ENCODE measurements at places on chromosomes 2 and 18.

DNA sequence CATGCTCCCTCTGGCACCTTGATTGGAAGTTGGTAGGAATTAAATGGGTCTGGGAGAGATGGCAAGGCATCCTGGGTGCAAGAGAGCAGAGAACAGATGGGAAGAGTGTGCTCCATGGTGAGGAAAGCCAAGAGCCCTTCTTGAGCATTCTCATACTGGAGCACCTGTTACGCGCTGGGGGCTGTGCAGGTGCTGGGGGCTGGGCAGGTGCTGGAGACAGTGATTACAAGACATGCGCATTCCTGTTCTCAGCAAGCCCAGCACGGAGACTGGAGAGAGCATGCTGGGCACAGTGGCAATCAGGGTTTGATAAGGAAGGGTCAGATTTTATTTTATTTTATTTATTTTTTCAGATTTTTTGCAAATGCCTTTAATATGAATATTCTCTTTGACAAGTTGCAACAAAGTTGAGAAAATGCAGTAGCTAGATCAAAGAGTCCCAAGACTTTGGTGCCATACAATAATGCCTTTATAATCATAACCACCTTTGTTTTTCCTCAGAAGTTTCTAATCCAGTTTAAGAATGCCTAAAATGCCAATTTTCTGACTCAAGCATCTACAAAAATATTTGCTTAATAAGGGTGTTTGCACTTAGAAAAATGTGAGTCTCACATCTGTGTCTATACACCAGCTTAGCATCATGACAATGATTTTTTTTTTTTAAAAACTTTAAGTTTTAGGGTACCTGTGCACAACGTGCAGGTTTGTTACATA lies 193.3 kb downstream of the RNF152 start:
- no peak for DNase-seq

DNA sequence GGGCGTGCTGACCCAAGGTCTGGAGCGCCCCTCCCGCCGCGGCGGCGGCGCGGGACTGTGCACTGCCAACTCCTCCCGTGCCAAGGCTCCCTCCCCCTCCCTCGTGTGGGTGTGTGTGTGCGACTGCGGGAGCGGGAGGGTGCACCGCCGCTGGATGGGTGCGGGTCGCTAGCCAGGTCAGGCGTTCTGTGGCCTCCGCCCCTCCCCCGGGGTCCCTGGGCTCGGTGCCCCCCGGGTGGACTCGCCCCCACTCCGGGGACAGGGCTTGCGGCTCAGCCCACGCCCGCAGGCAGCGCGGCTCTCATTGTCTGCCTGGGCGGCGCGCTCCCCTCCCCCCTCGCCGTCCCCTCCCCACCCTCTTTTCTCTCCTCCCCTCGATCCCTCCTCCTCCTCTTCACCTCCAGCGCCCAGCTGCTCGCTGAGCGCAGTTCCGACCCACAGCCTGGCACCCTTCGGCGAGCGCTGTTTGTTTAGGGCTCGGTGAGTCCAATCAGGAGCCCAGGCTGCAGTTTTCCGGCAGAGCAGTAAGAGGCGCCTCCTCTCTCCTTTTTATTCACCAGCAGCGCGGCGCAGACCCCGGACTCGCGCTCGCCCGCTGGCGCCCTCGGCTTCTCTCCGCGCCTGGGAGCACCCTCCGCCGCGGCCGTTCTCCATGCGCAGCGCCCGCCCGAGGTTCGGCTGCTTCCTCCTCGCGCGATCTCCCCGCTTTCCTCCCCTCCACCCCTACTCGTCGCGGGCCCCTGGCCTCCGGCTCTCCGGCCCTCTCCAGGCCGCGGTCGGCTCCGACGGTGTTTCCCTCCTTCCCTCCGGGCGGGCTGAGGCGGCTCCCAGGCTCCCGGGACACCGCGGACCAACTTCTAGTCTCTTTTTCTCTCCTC lies at the start of gene GATA6:
Gene GATA6, plus strand, starts transcription at position 579 of the 878 bp plus-strand sequence. CDS start 1,556 bp downstream, outside the sequence.
- no peak for DNase-seq

DNA sequence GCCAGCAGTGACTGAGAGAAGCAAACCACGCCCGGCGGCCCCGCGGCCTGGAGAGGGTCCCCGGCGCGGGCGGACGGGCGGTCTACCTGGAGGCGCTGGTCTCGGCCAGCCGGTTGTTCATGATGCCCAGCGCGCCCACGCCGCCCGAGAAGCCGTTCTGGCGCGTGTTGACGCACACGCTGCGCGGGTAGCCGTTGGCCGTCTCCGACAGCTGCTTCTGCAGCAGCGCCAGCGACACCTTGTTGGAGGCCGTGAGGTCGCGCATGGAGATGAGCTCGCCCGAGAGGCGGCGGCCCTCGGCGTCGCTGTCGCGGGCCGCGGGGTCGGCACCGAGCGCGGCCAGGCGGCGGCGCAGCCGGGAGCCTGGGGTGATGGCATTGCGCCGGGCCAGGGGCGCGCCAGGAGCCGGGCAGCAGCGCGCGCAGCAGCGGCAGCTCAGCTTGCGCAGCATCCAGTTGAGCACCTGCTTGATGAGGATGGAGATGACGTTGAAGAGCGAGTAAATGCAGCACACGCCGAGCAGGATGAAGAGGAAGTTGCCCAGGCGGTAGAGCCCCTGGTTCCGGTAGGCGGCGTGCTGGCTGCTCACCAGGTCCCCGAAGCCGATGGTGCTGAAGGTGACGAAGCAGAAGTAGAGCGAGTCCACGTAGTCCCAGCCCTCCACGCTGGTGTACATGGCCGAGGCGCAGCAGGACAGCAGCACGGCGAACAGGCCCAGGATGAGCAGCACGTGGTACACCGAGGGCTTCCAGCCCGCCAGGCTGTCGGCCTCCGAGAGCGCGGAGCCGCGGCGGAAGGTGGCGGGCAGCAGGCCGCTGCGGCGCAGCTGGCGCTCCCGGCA lies 118.1 kb downstream of the MSH2 start:
- DNase-seq = peak; percentile 55

GRCh38 chr2:207235621-207236020 lies 69.9 kb upstream of the KLF7 start:
- no peak for DNase-seq

GRCh38 chr2:233847248-233847898 lies 7.0 kb downstream of the HJURP start:
- no peak for DNase-seq

- no peak for DNase-seq
Observed at GRCh38 chr2:231522418-231523180, 7.6 kb downstream of the NMUR1 start.

GRCh38 chr2:23510471-23510870 lies 125.5 kb downstream of the KLHL29 start:
- no peak for DNase-seq

DNA sequence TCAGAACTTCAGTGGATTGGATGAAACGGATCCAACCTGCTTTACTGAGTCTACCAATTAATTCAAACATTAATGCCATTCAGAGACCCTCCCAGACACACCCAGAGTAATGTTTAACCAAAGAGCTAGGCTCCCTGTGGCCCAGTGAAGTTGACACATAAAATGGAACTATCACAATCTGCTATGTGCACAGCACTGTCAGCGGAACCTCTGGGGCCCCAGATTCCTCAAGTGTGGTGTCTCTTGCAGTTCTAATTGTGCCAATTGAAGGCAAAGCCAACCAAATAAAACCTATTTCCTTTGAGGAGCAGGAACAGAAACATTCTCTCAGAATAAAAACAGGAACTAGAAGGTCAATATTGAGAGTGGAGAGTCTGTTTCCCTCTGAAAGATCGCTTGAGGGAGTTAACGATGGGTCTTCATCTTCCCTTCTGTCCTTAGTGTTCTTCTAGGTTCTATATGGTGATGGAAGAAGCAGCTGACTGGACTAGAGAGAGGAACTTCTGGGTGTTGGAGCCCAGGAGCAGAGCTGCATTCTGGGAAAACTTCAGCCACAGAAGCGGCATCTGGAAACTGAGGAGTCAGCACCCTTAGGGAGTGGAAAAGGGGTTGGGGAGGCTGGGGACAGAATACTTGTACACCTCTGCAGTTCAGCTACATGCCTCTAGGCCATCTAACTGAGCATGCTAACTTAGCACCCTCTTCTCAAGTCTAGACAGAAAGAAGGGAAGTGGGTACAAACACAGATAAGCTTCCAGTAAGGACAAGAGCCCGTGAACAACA lies 174.4 kb upstream of the FBXO11 start:
- DNase-seq = no peak

- DNase-seq = no peak
Observed at GRCh38 chr18:73979742-73980141, 167.9 kb downstream of the FBXO15 start.

DNA sequence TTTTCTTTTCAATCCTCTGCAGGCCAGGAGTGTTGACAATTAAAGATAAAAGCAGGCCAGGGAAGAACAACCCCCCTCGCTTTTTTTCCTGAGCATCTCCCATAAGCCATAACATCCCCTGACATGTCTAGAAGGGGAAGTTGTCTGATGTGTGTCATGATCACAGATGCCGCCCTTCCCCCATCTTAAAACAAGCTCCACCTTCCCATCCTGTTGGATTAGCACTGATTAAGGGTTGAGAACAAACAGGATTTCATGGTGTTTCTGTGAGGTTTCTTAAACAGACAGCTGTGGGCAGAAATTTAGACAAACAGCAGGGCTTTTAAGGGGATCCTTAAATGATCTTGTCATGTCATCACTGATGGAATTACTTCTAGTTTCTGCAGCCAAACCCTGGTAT lies 59.4 kb upstream of the UPP2 start:
- no peak for DNase-seq

DNA sequence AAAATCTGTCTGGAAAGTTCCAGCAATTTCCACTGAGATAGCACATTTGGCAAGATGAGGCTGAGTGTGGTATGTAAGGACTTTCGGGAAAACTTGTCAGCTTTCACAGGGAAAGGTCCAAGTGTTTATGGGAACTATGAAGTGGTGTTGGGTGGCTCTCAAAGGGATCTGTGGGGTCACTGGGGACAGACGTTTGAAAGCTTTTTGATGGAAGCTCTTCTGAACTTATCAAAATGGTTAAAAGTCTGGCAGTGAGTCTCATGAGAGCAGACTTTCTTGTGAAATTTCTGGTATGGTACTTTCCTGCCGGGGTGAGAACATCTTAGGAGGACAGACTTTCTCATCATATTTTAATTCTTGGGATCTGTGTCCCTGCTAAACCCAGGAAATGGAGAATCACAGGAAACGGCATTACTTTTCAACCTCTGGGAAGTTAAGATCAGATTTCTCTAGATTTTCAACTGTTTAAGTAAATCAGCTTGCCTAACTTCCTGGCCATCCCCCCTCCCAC lies 546.3 kb upstream of the ZEB2 start:
- DNase-seq = no peak

GRCh38 chr2:21231985-21232384 lies 108.2 kb downstream of the TDRD15 start:
- no peak for DNase-seq

DNA sequence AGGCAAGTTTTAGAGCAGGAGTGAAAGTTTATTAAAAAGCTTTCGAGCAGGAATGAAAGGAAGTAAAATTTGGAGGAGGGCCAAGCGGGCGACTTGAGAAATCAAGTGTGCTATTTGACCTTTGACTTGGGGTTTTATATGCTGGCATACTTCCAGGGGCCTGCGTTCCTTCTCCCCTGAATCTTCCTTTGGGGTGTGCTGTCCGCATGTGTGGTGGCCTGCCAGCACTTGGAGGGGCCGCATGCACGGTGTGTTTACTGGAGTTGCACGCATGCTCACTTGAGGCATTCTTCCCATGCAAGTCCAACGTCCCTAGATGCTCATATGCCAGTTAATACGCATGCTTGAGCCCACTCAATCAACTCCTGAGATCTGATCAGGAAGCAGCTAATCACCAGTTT lies 78.3 kb upstream of the MAP4K4 start:
- DNase-seq = no peak

GRCh38 chr2:73295751-73296400 lies 2.5 kb upstream of the EGR4 start:
- no peak for DNase-seq

GRCh38 chr2:35790292-35790691 lies 565.3 kb upstream of the CRIM1 start:
- DNase-seq = no peak

GRCh38 chr2:65436169-65436823 lies 3.9 kb upstream of the SPRED2 start:
- DNase-seq = peak; percentile 8

GRCh38 chr18:23825978-23826405 lies 136.7 kb downstream of the LAMA3 start:
- no peak for DNase-seq

DNA sequence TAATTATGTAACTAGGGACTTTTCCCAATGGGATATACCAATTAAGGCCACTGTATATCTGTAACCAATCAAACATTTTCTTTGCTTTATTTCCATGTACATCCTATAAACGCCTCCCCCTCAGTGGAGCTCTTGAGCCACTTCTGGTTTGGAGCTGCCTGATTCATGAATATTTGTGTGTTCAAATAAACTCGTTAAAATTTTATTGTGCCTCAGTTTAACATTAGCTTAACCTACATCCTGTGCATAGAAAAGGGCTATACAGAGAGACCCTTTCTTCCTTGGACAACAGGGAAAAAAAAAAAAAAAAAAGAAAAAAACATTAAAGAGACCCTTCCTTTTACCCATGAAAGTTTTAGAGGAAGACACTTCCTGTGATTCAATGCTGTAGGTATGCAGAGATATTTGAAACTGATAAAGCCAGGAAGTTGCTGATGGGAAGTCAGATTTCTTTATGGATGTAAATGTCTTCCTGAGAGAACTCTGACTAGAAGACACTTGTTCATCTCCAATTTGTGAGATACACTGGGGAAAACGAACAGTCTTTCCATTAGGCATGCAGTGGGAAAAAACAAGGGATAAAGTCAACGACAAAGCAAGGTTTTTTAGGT lies 614.6 kb upstream of the SOX11 start:
- no peak for DNase-seq

GRCh38 chr2:239634769-239635168 lies 233.9 kb upstream of the HDAC4 start:
- no peak for DNase-seq

DNA sequence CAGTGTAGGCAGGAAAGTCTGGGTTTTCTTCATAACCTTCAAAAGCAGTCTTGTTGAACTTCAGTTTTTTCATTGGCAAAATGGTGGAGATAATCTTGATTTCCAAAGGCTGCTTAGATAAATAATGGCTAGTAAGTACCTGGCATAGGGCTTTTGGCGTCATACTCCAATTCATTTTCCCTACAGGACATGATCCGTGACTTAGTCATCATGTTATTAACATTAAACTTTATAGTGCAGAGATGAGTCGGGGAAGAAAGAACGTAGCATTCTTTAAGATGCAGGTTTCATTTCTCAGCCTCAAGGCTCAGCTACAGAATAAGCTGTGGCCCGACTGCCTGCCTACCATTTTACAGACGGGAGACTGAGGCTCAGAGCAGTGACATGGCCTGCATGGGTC lies 64.0 kb downstream of the RALBP1 start:
- DNase-seq = no peak

- DNase-seq = no peak
Observed at GRCh38 chr2:218184331-218184730, 17.6 kb upstream of the CXCR1 start.

DNA sequence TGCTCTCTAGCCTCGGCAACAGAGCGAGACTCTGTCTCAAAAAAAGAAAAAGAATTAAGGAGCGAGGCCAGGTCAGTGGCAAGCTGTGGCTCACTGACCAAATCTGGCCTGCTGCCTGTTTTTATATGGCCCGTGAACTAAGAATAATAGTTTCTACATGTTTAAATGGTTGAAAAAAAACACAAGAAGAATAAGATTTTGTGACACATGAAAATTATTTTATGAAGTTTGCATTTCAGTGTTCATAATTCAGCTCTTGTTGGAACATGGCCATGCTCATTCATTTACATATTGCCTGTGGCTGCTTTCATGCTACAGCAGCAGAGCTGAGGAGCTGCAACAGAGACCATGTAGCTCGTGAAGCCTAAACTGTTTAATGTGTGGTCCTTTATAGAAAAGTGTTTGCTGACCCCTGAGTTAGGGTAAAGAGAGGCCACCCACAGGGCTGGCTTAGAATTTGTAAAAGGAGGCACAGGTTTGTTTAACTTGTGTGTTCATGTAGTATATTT lies 59.5 kb downstream of the MFSD6 start:
- no peak for DNase-seq
